ENCODE measurements at places on chromosomes 2 and 18.

GRCh38 chr2:166180951-166181812 lies 53.4 kb upstream of the SCN1A start:
- no peak for DNase-seq

DNA sequence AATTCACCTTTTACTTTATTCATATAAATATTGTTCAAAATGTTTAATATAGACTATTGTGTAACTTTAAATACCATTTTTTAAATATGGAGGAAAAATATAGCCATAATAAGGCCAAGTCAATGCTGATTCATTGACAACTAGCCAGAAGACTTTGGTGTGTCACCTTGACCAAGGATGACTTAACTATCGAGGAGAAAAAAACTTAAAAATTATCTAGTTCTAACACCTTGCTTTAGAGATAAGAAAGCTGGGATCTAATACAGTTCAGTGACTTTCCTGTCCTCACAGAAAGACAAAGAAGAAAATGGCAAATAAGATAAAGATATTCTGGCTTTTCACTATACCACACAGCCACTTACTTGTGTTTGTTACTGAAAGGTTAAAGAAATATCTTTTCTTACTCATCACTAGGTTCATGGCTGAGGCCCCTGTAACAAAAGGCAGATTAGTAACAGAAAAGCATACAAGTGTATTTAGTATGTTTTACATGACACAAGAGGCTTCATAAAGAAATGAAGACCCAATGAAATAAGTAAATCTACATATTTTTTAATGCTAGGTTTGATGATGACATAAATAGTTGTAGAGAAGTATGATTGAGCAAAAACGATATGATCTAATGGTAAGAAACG lies 65.9 kb upstream of the LRRTM1 start:
- no peak for DNase-seq

- no peak for DNase-seq
Observed at GRCh38 chr2:60423505-60423904, 129.9 kb downstream of the BCL11A start.

DNA sequence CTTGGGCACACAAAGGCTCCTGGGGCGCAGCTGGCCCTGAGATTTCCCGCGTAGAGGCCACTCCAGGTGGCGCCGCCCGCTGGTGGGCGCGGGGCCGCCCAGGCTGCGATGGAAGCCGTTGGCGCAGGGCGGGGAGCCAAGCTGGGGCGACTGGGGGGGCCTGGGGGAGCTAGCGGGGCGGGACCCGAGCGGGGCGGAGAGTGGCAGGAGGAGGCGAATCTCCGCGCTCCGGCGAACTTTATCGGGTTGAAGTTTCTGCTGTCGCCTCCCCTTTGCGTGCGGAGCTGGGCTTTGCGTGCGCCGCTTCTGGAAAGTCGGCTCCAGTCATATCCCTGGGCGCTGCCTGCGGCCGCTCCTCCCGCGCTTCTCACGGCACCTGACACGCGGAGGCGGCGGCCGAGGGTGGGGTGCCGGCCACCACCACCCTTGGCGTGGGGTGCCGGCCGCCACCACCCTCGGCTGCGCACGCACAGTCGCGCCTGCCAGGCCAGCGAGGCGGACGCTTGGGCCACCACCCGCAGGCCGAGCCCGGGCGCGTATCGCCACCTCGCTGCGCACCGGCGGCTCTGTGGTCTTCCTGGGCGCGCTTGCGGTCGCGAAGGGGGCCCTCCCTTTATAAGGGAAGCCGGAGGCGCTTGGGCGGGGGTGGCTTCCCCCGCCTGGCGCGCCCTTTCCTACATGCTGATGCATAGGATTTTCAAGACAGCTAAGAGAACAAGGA lies 919 bp upstream of the CYP1B1 start:
- DNase-seq, result peak; percentile 50

DNA sequence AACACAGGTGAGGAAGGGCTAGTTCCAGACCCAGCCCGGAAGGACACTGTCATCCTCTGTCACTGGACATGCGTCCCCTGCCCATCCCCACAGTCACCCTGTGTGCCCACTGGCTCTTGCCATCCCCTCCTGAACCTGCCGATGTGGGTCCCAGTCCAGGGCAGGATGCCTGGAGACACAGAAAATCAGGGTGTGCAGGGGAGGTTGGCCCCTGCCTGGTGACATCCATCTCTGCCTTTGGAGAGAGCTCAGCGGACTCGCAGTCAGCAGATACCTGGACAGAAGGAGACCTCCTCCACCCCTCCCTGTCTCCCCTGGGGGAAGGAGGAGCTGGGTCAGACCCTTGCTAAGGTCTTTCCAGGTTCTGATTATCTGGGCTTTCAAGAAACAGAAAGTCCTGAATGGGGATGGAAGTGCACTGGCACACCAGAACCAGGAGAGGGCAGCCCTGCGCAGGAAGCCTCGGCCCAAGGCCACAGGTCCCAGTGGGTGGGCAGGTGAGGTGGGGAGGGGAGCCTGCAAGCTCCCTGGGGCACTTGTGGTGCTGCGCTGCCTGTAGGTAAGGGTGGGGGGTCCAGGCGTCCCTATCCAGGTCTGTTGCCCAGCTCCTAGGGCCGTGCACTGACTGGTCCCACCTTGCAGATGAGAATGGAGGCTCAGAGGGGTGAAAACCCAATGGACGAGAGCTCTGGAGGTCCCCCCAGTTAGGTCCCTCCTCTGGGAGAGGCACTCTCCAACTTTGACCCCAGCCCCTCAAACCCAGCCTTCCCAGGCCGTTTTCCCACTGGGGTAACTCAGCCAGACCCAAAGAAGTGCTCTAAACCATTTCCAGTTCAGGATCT lies 9.7 kb upstream of the OTOS start:
- no peak for DNase-seq

- DNase-seq, result no peak
Observed at GRCh38 chr18:26802330-26803200, 62.9 kb downstream of the AQP4 start.

GRCh38 chr2:23690421-23691105 lies 236.4 kb downstream of the ATAD2B start:
- no peak for DNase-seq

GRCh38 chr2:9250091-9250490 lies 43.5 kb downstream of the ASAP2 start:
- DNase-seq, result no peak

DNA sequence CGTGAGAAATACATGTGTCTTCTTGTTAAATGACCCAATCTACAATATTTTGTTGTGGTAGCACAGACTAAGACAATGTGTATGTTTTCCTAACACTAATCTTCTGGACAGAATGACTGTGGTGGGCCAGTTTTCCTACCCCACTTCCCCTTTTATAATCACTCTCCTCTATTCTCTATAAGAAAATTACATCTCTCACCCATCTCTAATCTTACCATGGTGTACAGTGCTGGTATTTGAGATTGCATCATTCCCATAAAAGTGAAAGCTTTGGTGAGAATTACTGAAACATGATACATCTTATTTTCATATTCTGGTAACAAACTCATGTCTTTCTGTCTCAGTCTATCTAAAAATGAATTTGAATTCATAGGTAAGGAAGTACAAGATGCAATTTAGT lies 40.5 kb downstream of the CAVIN2 start:
- no peak for DNase-seq

GRCh38 chr2:6833300-6833604 lies 32.5 kb downstream of the CMPK2 start:
- DNase-seq, result no peak

DNA sequence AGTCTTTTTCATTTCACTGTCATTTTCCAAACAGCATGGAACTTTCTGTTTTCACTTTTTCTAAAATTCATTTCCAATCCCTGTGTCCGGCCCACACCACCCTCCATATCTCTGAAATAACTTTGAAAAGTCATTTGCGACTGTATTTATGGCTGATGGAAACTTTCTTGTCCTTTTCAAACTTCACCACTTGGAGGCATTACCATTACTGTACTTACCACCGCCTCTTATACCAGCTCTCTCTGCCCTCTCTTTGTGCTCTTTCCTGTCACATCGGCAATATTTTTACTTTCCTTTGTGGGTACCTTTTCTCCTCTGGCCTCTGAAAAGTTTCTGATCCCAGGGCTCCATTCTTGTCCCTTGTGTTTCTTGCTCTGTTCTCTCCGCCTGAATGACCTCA lies 39.5 kb upstream of the IL1RL1 start:
- no peak for DNase-seq
